Lung (tissue), 17 donors: ENCODE measurements at places on chromosomes 3 and 15. TPM values are rescaled to one million over a fixed set of nuclear protein-coding genes. Genes with fewer than 3 reads are reported as not detected.

DNA sequence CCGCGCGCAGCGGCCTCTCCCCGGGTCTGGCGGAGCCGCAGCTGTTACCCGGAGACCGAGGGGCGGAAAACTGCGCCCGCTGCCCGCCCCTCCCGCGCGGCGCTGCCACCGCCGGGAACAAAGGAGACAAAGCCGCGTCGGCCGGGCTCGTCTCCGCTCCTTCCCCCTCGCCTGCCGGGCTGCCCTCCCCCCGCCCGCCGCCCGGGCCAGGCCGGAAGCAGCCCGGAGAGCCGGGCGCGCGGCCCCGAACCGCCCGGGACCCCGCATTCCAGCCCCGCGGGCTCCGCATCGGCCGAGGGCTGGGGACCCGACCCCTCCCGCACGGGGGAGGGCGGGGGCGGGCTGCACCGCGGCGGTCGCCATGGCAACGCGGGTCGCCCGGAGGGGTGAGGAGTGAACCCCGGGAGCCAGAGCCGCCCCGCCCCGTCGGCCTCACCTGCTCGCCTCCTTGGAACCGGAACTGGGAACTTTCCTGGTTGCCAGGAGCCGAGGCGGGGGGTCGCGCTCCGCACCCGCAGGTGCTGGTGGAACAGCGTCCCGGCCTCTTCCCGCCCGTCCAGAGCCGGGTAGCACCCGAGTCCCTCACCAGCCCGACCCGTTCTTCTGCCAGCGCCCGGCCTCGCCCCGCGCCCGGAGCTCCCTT, 448 bp downstream of the PLXNB1 start:
- H3K27me3 ChIP-seq: no peaks in the 10 kb centered on the region
- peaks cover 21% of the 10 kb centered on the region for H3K4me1 ChIP-seq
- peak overlapping the region; percentile 95 for H3K27ac ChIP-seq
- H3K4me3 ChIP-seq: peak overlapping the region; percentile 57

DNA sequence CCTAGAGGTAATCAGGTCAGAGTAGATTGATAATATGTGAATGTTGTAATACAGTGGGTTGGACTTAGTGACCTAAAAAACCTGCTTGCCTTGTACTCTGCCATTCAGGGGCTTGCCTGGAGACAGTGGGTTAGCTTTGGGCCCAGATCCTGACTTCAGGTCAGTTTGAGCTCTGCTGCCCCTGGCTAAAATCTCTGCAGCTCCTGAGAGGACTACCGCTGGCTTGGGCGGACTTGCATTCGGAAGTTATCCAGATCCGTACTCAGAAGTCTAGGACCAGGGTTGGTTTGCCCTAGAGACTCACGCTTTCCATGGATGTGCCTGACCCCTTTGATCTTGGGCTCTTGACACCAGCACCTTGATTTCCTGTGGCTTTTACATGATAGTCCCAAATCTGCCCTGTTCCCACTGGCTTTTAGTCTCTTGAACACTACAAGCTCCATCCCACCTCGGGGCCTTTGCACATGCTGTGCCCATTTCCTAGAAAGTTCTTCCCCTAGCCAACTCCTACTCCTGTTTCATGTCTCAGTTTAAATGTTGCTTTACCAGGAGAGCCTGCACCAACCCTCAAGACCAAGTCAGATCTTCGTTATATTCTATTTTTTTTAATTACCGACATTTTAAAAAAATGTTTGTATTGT, 5.9 kb downstream of the ACSBG1 start:
- H3K27ac ChIP-seq: no peak overlapping the region
- no peak for DNase-seq
- H3K27me3 ChIP-seq: no peaks in the 10 kb centered on the region
- H3K4me3 ChIP-seq: no peak overlapping the region
- no peaks in the 10 kb centered on the region for H3K36me3 ChIP-seq
- H3K4me1 ChIP-seq: no peaks in the 10 kb centered on the region

DNA sequence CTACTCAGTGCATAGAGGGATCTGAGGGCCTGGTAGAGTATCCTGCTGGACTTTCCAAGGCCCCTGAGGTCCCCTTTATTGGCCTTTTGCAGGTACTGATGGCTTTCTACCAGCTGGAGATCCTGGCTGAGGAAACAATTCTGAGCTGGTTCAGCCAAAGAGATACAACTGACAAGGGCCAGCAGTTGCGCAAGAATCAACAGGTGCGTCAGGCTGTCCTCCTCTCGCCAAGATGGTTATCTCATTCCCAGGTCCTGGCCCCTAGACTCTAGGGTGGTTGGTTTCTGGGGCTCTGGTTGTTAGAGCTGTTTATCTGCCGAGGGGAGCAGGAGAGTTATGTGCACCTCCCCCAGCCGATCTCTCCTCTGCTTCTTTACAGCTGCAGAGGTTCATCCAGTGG, 9.3 kb downstream of the EIF2B5 start:
- H3K27ac ChIP-seq: no peak overlapping the region
- DNase-seq: no peak
- H3K4me1 ChIP-seq: no peaks in the 10 kb centered on the region

DNA sequence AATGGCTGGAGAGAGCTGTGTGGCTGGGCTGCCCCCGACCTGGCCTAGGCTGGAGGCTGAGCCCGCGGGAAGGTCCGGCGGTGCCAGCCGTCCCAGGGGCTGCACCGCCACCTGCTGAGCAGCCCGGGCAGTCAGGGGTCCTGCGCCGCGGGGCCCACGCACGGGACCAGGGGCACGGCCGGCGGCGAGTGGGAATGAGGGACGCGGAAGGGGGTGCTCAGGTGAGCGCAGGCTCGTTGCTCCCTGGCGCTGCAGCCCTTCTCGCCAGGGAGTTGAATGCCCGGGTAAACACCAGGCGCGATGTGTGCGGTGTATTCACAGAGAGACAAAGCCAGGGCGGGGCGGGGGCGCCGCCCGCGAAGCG, 666 bp upstream of the SEMA3F start:
- H3K27me3 ChIP-seq: no peaks in the 10 kb centered on the region
- H3K27ac ChIP-seq: no peak overlapping the region
- peaks cover 40% of the 10 kb centered on the region for H3K4me1 ChIP-seq

DNA sequence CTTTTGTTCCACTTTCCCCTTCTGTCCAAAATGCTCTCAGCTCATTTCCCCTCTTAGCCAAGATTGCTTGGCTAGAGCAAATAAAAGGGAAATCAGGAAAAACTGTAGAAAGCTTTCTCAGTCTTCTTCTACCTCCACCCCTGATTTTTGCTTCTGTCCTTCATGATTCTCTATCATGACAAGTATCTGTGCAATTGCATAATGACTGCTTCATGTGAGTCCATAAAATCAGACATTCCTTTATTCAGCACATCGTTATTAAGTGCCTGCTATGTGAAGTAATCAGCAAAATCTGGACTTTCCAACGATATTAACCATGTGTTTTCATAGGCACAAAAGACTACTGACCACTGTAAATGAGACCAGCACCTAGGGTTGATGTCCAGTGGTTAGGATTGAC, 321.5 kb upstream of the CBLB start:
- no peaks in the 10 kb centered on the region for H3K27me3 ChIP-seq
- no peak overlapping the region for H3K27ac ChIP-seq
- no peaks in the 10 kb centered on the region for H3K36me3 ChIP-seq
- H3K4me1 ChIP-seq: no peaks in the 10 kb centered on the region
- H3K4me3 ChIP-seq: no peak overlapping the region

DNA sequence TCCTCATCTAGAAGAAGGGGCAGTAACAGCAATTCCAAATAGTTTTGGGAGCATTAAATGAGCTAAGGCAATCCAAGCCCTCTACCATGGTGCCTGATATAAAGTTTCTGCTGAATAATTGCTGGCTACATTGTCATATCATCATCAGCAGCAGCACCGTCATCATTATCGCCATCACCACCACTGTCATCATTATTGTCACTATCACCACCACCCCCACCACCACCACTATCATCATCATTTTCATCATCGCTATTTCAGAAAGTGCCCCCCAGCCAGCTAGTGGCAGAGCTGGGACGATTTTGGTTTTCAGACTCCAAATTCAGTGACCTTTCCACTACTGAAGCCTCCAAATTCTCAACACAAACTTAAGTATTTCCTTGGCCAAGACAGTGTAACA, 15.0 kb downstream of the XCR1 start:
- no peaks in the 10 kb centered on the region for H3K4me1 ChIP-seq
- no peak for DNase-seq
- no peaks in the 10 kb centered on the region for H3K27me3 ChIP-seq
- no peak overlapping the region for H3K27ac ChIP-seq
- H3K4me3 ChIP-seq: no peak overlapping the region

GRCh38 chr3:196969660-196970546, 1.3 kb upstream of the PIGZ start:
- H3K27me3 ChIP-seq: peaks cover 45% of the 10 kb centered on the region
- peak overlapping the region; percentile 90 for H3K4me3 ChIP-seq
- DNase-seq: peak; percentile 56
- peaks cover 12% of the 10 kb centered on the region for H3K4me1 ChIP-seq
- H3K27ac ChIP-seq: peak overlapping the region; percentile 85

DNA sequence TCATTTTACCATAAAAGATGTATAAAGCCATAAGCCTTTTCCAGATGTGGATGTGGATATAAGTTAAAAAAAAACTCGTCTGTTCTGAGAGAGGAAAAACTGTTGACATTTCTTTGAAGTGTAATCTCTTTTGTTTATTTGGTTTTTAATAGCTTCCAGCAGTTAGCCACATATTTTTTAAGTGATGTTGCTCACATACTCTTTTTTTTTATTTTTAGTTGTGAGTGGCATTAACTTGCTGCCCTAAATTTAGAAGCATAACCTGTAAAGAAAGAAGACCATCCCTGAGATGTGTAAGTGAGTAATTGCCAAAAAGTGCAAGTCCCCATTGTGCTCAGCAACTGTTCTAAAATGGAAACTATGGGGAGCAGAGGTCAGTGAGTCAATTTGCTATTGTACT, 415.9 kb upstream of the MDFIC2 start:
- no peaks in the 10 kb centered on the region for H3K27me3 ChIP-seq
- H3K36me3 ChIP-seq: no peaks in the 10 kb centered on the region
- H3K4me3 ChIP-seq: no peak overlapping the region
- H3K27ac ChIP-seq: no peak overlapping the region
- DNase-seq: peak; percentile 16

DNA sequence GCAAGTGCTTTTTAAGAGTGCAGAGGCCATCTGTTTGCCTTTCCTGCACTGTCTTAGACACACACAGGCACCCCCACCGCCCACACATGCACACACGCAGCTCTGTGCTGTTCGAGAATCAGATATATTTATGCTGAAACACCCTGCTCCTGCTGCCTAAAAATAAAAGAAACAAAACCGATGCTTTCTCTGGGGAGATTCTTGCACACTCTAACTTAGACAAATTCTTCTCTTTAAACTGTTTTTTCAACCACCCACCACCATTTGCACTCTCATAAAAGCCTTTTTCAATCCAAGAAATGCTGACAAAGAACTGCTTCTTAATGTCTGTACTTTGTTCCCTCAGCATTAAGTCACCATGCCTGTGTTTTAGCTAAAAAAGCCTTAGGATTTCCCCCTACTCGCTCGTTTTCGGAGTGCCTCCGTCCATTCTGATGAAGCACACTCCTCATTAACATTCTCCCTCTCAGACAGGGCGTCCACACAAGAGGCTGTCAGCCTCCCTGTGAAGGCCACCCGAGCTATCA, 26.2 kb downstream of the SLC12A8 start:
- H3K4me1 ChIP-seq: no peaks in the 10 kb centered on the region
- no peak overlapping the region for H3K27ac ChIP-seq
- H3K27me3 ChIP-seq: no peaks in the 10 kb centered on the region
- DNase-seq: peak; percentile 44
- no peaks in the 10 kb centered on the region for H3K36me3 ChIP-seq
- no peak overlapping the region for H3K4me3 ChIP-seq

DNA sequence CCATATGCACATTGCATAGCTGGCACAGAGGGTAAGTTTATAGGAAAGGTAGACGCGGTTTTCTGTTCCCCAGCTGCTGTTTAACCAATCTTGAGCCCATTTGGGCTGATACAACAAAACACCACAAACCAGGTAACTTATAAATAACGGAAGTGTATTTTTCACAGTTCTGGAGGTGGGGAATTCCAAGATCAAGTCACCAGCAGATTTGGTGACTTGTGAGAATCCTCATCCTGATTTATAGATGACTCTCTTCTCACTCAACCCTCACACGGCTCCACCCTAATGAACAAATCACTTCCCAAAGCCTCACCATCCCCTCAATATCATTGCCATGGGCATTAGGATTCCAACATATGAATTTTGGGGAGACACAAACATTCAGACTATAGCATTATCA, 694.4 kb upstream of the NR2F2 start:
- no peak for DNase-seq
- H3K27ac ChIP-seq: no peak overlapping the region
- H3K4me3 ChIP-seq: no peak overlapping the region
- no peaks in the 10 kb centered on the region for H3K27me3 ChIP-seq
- H3K4me1 ChIP-seq: no peaks in the 10 kb centered on the region

The OIP5 gene
- 1.5 TPM for total RNA-seq

The ARIH1 gene
- 131 TPM for total RNA-seq

The GPR176 gene
- total RNA-seq: 9.0 TPM

The LRRN1 gene
- total RNA-seq: 7.1 TPM

The ZIC4 gene
- not detected for total RNA-seq
